Fibroblast of lung (primary cell): ENCODE measurements at places on chromosomes 2 and 18. TPM values are rescaled to one million over a fixed set of nuclear protein-coding genes. Genes with fewer than 3 reads are reported as not detected.

Gene CYP27A1
- polyA plus RNA-seq, result 12.7 and 16.2 TPM in 2 replicates

Gene MYL12B
- 874 and 1,122 TPM in 2 replicates for polyA plus RNA-seq

Gene YPEL5
- 62.6 and 94.7 TPM in 2 replicates for polyA plus RNA-seq

Gene TPO
- polyA plus RNA-seq, result not detected in 2 replicates

Gene ARHGAP15
- polyA plus RNA-seq, result 0.07 and 0.27 TPM in 2 replicates

Gene TMEM178A
- polyA plus RNA-seq, result 0.63 and 6.9 TPM in 2 replicates

Gene AMER3
- polyA plus RNA-seq, result not detected in 2 replicates

Gene SPC25
- 4.8 and 21.6 TPM in 2 replicates for polyA plus RNA-seq

Gene DLX2
- polyA plus RNA-seq, result not detected in 2 replicates

Gene CLEC4F
- not detected in 2 replicates for polyA plus RNA-seq

Gene GPR17
- not detected in 2 replicates for polyA plus RNA-seq

Gene DOCK10
- 20.8 and 36.3 TPM in 2 replicates for polyA plus RNA-seq

Gene KLHL29
- polyA plus RNA-seq, result 4.2 and 7.1 TPM in 2 replicates

Gene ZNF385B
- polyA plus RNA-seq, result 0.06 TPM in 1 of 2 replicates, not detected in the other

Gene CABLES1
- polyA plus RNA-seq, result 5.1 and 9.8 TPM in 2 replicates

Gene CTDP1
- polyA plus RNA-seq, result 6.4 and 8.0 TPM in 2 replicates

- DNase-seq, result peak; percentile 87
Observed at GRCh38 chr2:195659982-195660890, 3.2 kb downstream of the SLC39A10 start.

- no peak for DNase-seq
Observed at GRCh38 chr2:176804392-176804791, 408.2 kb upstream of the HNRNPA3 start.

- peak; percentile 50 for DNase-seq
Observed at GRCh38 chr2:235458839-235459273, 35.0 kb upstream of the AGAP1 start.

- DNase-seq, result peak; percentile 86
Observed at GRCh38 chr18:2657788-2658458, 2.4 kb downstream of the SMCHD1 start.

GRCh38 chr2:53715568-53715967, 52.0 kb upstream of the CHAC2 start:
- peak; percentile 6 for DNase-seq

DNA sequence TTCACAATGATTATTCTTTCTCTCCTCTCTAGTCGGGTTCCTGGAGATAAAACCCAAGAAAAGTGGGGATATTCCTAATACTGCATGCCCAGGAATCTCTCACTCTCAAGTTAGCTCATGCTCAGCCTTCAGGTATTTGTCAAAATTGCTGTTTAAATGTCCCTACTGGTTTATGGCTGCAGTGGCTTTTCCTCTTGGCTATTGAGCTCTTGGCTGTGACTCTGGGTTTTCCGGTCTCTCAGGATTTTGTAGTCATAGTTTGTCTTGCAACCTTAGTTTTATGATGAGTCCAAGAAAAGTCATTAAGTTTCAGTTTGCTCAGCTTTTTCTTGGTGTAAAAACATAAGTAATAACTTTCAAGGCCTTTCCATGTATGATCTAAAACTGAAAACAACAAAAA, 820.7 kb upstream of the HS6ST1 start:
- DNase-seq, result no peak

GRCh38 chr18:62957885-62958472, 242.6 kb downstream of the PHLPP1 start:
- peak; percentile 49 for DNase-seq

GRCh38 chr2:240573071-240573515, 4.8 kb downstream of the RNPEPL1 start:
- no peak for DNase-seq

GRCh38 chr2:203418271-203418670, 90.1 kb downstream of the ABI2 start:
- no peak for DNase-seq

GRCh38 chr2:75462206-75462605, 98.5 kb downstream of the EVA1A start:
- no peak for DNase-seq

DNA sequence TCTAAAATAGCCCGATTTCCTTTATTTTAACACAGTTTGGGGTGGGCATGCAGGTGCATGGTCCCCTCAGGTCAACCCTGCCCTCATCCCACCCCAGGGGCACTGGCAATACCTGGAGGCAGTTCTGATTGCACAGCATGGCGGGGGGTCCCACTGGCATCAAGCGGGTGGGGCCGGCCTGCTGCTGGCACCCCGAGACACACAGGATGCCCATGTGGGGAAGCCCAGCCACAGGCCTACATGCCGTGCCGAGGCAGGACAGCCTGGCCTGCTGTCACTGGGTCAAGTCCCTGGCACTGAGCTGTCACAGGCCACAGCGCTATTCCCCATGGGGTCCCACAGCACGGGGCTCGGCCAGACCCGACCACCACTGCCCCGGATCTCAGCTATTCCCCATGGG, 11.9 kb upstream of the KCNG2 start:
- DNase-seq, result no peak

GRCh38 chr18:22285361-22286140, 116.2 kb downstream of the GATA6 start:
- no peak for DNase-seq

DNA sequence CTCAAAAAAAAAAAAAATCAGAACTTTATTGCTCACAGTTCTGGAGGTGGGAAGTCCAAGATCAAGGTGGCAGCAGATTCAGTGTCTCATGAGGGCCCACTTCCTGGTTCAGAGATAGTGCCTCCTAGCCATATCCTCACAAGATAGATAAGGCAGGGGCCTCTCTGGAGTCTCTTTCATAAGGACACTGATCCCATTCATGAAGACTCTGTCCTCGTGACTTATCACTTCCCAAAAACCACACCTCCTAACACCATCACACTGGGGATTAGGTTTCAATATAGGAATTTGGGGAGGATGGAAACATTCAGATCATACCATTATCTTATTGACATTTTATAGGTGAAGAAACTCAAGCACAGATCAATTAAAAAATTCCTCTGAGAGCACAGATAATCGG, 61.1 kb downstream of the PDCL3 start:
- no peak for DNase-seq

DNA sequence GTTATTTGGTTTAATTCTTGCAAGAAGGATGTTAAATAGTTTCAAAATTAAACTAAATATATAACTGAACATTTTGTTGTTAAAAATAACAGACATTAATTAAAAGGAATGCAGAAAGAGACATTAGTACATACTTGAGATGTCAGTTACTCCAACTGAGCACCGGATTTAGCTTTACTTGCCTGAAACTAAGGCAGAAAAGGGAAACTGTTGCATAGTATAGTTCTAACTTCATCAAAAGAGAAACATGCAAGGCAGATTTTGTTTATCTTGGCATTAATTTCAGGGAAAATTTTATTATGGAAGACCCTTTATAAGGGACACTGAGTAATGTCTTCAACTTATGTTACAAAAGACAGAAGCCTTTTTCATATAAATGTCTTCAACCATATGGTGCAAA, 218.3 kb downstream of the STK39 start:
- no peak for DNase-seq

DNA sequence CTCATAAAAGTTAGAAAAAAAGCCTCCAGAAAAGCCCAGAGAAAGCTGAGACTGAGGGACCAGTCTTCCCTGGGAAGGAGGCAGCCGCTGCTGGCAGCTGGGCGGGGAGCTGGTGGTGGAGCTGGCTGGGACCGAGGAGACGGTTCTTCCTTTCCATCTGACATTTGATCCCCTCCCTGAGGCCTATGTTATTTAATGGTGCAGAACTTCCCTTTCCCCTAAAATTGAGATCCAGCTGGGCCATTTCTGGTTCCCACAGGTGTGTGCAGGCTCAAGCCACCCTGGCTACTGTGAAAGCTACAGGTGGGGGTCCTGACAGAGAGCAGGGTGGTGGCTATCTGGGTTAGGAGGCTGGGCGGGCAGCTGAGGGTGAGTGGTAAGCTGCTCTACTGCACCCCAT, 81.5 kb upstream of the FZD7 start:
- no peak for DNase-seq

GRCh38 chr18:70359071-70359470, 70.2 kb downstream of the SOCS6 start:
- no peak for DNase-seq
